ENCODE measurements at places on chromosomes 16 and 17.

DNA sequence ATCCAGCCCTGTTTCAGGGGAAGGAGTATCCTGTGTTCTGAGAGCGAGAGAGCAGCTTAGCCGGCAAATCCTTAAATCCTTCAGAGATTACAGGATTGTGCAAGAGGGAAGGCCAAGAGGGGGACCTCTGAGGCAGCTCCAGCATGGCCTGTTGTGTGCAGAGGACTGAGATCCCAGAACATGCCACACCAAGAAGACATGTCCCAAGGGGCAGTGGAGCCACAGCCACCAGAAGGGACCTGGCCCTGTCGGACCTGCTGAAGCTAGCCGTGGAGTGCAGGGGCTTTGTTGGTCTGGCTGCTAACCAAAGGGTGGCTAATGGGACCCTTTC lies 1.6 kb upstream of the MRC2 start:
- no peak for DNase-seq

GRCh38 chr17:16215965-16216316 lies 607 bp upstream of the NCOR1 start:
- no peak for DNase-seq

- no peak for DNase-seq
Measured at GRCh38 chr17:45013021-45013997, 38.1 kb downstream of the DCAKD start.

GRCh38 chr17:41773190-41773588 lies 13.3 kb downstream of the JUP start:
- peak; percentile 34 for DNase-seq

DNA sequence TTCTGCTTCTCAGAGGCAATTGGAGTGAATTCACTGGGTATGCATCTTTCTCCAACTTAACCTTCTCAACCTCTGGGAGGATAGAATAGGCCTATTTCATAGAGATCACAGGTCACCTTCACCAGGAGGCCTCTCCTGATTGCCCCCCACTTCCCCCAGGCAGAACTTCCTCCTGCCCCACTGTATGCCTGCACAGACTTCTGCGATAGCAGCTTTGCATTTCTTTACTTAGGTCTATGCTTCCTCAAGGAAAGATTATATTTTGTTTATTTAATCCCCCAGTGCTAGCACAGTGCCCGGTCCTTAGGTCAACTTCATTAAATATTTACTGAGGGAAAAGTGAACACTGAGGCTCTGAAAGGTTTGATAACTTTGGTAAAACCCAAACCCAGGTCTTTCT lies 19.9 kb downstream of the MYO18A start:
- no peak for DNase-seq

DNA sequence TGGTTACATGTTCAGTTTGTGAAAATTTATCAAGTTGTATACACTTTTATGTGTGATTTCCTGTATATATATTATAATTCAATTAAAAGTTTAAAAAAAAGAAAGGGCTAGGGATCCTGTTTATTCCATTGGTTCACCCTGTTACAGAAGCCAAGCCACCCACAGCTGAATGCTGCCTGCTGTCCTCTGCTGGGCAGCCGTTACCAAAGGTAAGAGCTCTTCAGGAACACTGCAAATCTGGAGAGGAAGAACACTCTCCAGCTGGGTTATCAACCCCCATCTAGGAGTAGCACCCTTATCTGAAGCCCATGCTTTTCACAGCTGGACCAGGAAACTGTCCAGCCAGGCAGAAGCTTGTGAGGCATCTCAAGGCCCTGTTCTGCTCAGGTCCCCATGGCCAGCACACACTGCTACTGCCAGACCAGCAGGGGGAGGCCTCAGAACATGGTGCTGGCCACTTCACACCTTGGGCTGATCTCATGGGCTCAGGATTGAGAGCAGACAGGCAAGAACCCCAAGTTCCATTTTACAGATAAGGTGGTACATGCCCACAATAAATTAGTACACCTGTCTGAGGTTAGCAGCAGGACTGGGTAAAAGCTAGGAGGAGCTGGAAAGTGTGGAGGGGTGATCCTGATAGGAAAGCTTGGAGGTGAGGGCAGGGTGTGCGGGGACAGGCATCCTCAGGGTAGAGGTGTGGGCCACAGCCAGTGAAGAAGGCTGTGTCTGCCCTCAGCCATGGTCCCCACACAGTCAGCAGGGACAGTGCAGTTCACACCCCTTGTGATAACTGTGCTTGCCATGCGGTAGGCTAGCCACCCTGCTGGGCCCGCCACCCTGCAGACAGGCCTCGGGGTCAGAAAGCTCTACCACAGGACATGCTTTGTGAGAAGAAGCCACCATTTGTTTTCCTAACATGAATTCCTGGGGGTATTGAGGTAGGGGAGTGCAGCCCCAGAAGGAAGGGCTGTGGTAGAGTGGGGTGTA lies 54.3 kb upstream of the SREBF1 start:
- peak; percentile 29 for DNase-seq

- DNase-seq = no peak
Measured at GRCh38 chr16:61879306-61879705, 156.9 kb downstream of the CDH8 start.

DNA sequence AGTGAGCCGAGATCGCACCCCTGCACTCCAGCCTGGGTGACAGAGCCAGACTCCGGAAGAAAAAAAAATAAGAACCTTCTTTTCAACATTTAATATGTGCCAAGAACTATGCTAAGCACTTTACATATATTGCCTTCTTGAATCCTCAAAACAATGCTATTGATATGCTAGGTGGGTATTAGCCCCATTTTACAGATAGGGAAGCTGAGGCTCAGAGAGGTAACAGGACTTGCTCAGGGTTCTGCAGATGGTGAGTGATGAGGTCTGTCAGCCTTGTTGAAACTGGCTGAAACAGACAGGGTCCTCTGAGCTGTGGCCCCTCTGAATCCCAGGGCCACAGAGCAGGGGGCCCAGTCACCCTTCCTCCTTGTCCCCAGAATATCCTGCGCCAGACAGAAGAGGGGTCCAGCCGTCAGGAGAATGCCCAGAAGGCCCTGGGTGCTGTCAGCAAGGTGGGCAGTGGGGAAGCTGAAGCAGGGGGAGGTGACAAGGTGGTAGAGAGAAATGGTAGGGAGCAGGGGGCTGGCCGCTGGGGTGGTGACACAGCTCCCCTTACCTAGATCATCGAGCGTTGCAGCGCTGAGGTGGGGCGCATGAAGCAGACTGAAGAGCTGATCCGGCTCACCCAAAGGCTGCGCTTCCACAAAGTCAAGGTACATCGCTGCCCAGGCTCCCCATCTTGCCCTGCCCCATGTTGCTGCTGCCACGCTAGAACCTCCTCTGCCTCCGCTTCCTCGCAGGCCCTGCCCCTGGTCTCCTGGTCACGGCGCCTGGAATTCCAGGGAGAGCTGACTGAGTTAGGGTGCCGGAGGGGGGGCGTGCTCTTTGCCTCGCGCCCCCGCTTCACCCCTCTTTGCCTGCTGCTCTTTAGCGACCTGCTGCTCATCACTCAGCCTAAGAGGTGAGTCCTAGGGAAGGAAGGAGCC lies 8.2 kb downstream of the ARHGEF15 start:
- no peak for DNase-seq

- no peak for DNase-seq
Measured at GRCh38 chr17:41340934-41341861, 9.4 kb downstream of the KRT33A start.

DNA sequence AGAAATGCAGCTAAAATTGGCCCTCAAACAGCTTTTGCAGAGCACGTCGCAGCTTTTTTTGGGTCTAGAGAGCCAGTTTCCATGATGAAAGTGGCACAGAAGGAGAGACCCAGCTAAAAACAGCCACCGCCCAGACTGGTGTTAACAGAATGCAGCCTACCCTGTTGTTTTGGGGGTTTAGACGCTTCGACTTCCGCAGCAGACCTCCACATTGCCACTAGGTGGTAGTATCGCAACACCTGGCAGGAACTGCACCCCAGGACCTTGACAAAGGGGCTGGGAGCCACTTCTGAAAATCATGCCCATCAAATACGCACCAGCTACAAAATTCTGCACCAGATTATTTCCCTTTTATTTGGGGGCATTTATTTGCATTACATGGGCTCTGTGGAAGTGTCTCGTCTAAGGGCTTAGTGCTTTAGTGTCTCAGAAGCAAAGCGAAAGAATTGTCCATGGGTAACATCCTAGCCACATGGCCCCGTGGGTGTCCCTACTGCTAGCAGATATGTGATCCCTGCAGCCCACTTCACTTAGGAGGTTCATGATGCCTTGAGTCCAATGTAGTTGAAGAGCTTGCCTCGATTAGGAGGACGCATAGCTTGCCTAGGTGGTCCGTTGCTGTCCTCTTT lies 167.1 kb downstream of the HAPSTR1 start:
- DNase-seq = no peak

DNA sequence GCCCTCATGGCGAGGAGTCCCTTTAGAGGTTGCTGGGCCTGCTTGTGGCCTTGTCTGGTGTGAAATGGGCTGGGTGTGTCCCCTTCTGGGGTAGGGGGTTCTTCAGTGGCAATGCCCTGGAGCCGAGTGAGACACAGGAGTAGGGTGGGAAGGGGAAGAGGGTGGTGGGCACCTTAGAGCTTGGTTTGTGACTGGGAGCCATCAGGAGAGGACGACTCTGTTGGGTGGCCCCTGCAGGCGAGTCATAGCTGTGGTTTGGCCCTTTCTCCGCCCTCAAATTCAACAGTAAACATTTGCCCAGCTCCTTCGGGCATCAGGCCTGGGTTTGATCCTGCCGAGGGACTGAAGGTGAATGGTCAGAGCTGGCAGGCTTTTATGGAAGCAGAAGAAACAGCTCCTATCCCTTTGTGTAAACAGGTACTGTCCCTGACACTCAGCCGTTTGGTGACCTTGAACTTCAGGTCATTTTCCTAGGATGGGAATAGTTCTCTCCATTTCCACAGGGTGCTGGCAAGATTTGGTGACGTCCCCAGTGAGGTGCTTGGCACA lies 2.9 kb downstream of the E4F1 start:
- no peak for DNase-seq

DNA sequence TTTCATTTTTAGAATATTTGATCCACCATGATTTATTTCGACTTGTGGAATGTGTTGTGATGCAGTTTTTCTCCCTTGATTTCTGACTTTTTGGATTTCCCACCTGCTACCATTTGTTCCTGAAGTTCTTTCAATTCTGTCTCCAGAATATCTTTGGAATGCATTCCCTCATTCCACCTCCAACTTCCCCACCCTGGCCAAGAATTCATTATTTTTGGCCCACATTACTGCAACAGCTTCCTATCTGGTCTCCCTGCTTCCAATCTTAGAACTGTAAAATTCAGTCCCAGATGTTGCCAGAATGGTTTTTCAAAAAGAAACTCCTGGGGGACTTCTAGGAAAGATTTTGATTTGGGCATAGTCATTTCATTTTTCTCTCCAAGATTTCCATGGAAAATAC lies 182.3 kb upstream of the HS3ST4 start:
- no peak for DNase-seq

DNA sequence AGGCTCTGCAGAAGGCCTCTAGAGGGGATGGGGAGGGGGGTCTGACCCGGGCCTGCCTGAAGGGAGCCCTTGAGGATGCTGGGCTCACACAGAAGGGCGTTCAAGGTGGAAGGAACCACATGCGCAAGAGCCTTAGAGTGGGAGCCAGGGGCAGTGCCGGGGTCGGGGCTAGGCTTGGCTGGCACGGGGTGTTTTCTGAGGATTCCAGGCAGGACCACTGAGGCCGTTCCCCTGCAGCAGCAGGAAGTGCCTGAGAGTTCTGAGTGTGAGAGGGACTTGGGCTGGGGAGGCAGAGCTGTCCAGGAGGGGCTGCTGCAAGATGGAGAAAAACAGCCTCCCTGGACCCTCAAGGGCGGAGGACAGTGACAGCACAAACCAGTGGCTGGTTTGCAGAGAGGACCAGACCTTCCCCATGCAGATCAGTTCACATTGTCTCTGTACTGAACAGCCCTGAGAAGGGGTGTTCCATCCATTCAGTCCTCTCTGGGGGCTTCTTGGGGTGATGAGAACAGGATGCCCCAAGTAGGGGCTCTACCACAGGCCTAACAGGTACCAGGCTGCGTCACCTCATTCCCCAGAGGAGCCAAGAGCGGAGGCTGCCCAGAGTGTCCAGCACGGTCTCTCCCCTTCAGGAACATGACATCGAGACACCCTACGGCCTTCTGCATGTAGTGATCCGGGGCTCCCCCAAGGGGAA lies 3.4 kb downstream of the NDRG4 start:
- DNase-seq = no peak

GRCh38 chr16:81318711-81319110 lies 3.9 kb downstream of the GAN start:
- DNase-seq = no peak

GRCh38 chr16:57803134-57803990 lies 1.1 kb upstream of the KIFC3 start:
- DNase-seq = no peak

GRCh38 chr17:55314061-55314783 lies 49.5 kb downstream of the HLF start:
- DNase-seq = no peak

GRCh38 chr17:57044976-57045867 lies 39.8 kb upstream of the AKAP1 start:
- DNase-seq = no peak

DNA sequence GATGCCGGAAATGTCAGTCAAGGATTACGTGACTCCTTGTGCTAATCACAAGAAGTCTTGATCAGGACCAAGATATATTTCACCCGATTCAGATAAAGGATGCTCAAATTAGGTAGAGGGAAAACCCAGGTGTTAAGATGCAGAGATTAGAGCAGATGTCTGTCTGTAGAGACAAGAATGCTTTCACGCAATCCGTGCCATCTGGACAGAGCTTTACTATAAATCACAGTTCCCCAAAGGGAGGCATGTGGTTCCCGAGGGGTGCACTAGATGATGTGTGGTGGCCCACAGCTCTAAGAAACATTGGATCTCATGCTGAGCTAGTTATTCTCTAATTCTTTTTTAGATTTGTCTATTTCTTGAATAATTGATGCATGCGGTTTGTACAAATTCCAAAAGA lies 9.8 kb upstream of the MAP3K14 start:
- no peak for DNase-seq

DNA sequence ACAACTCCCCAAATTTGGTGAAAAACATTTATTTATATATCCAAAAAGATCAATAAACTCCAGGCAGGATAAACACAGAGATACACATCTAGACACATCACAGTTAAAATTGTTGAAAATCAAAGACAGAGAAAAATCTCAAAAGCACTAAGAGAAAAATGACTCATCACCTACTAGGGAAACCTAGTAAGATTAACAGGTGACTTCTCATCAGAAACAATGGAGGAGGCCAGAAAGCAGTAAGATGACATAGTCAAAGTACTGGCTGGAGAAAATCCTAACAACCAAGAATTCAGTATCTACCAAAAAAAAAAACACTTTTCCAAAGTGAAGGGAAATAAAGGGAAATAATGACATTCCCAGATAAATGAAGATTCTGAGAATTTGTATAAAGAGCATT lies 33.8 kb downstream of the ULK2 start:
- DNase-seq = no peak

DNA sequence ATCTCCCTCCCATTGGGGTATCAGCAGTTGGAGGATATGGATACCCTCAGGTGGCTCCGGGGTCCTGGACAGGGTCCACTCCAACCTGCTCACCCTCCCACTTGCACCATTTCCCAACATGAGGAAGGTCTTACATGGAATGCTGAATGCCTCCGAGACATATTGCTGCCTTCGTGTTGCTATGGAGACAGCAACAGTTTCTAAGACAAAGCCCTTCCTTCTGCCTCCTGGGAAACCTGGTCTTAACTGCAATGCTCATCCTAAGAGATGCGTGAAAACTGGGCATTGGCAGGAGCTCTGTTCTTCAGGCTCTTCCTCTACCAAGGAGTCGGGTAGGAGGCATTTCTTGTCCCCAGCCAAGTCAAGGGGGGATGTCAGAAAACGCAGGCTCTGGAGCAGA lies 45.2 kb downstream of the ST3GAL2 start:
- no peak for DNase-seq

- DNase-seq = no peak
Measured at GRCh38 chr17:82593590-82594087, 54.6 kb downstream of the WDR45B start.

Measured in amniotic stem cell (primary cell).